NCI-H187 treated with DMSO at 0.1 percent for 48 hours (cell line): ENCODE measurements at places on chromosomes 2 and 18.

- no peak for DNase-seq
Measured at GRCh38 chr2:64036034-64036705, 16.9 kb upstream of the VPS54 start.

DNA sequence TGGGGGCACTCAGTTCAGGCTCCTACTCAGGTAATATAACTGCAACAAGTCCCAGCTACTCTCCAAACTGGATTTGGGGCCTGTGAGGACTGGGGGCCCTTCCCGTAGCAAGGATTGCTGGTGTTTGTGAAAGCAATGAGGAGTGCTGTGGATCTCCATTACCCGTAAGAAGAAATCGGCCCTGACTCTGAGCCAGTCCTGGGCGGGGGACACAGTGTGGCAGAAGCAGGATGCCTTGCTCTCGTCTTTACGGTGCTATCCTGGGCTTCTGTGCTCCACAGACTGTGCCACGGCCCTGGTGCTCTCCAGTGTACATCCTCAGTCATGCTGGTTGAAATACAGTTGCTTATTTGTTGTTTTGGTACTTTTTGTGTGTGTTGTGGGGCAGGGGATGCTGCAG is 172.9 kb downstream of the NDUFA10 start:
- no peak for DNase-seq

DNA sequence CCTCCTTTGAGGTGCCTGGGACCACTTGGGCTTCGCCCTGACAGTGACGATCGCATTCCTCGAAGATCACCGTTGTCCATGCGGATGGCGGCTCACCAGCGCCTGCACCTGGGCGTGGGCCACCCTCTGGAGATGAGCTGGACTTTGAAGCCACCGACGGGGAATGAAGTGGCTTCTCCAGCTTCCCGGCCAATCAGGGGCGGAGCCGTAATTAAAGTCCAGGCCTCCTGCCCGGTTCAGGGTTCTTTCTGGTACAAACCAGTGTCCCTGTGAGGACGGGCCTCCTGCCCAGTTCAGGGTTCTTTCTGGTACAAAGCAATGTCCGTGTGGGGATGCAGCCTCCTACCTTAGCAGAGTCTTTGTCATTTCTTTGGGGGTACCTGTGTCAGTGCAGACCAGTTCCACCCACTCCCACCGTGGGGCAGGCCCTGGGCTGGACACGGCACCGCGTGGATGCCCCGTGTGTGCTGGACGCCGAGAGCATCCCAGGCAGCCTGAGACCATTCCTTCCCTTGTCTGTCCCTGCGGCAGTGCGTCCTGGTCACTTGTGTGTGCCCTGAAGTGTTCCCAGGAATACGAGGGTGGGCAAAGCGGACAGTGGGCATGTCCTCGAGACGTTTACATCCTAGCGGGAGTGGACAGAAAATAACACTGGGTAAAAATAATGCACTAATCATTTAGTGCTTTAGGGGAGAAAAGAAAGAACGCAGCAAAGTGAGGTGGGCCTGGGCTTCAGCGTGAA is 55.0 kb downstream of the KCNG2 start:
- DNase-seq, result no peak

GRCh38 chr18:78496079-78496478 is 483.5 kb upstream of the SALL3 start:
- no peak for DNase-seq

- no peak for DNase-seq
Measured at GRCh38 chr2:40225670-40226210, 226.2 kb downstream of the SLC8A1 start.

- no peak for DNase-seq
Measured at GRCh38 chr2:132034646-132035045, 127.1 kb downstream of the ANKRD30BL start.

DNA sequence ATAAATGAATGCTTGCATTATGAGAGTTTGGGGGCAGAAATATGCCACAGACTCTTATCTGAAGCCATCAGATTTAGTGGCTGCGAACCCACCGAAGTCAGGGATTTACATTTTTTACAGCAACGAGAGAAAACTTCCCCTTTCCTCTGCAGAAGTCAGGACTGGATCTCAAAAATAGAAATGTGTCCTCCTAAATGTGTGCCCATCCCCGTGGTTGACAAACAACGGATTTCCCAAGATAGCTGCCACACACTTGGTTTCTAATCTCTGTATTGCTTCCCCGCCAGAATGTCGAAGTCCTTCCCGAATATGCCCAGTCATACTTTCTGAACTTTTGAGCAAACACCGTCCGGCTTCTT is 879 bp upstream of the ADAM23 start:
- no peak for DNase-seq

GRCh38 chr18:45954070-45954934 is 12.8 kb downstream of the EPG5 start:
- DNase-seq, result no peak

DNA sequence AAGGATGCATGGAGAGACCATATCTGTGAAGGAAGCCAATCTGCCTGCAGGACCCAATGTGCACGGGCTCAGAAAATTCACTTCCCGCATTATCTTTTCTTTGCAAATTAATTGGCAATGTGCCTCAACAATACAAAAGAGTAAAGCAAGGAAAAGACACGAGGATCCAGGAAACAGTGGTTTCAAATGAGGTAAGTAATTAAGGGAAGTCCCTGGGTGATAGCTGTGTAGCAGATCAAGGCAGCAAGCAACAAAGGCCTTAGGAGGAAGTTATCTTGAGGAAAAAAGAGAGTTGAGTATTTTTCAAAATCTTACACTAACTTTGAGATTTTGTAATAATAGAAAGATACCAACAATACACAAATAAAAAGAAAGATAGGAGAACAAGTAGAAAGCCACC is 44.3 kb upstream of the TGIF1 start:
- no peak for DNase-seq

GRCh38 chr2:223811757-223812156 is 25.6 kb downstream of the AP1S3 start:
- DNase-seq, result no peak

GRCh38 chr2:22692746-22693145 is 692.2 kb upstream of the KLHL29 start:
- no peak for DNase-seq

DNA sequence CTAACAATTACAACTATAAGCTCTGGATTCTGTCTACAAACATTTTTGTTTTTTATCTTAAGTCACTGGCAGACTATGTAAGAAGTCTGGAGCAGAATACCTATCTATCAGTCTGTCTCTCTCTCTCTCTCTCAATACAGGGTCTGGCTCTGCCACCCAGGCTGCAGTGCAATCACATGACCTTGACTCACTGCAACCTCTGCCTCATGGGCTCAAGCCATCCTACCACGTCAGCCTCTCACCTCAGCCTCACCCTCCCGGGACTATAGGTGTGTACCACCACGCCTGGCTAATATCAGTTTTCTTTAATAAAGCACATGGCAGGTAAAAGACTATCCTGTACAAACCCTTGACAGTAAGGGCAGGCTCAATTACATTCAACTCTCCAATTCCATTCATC is 96.9 kb downstream of the OSBPL1A start:
- DNase-seq, result no peak

DNA sequence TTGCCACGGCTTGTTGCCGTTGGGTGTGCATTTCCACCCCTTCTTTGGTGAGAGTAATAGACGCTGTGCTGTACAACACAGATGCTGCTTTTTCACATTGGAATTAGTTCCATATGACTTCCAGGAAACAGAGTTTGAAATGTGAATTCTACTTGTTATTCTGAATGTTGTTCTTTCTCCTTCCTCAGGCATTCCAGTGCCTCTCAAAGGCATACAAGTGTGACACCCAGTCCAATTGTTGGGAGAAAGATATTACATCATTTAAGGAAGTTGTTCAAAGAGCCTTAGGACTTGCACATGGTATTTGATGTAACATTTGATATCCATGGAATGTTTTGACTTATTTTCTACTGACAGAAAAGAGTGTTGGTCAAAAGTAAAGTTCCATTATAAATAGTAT is 134.4 kb upstream of the LTBP1 start:
- no peak for DNase-seq

- no peak for DNase-seq
Measured at GRCh38 chr2:233476063-233476410, 90.5 kb downstream of the USP40 start.

- no peak for DNase-seq
Measured at GRCh38 chr2:38516526-38516925, 86.2 kb downstream of the HNRNPLL start.

- no peak for DNase-seq
Measured at GRCh38 chr2:228344531-228344930, 163.0 kb upstream of the SPHKAP start.

DNA sequence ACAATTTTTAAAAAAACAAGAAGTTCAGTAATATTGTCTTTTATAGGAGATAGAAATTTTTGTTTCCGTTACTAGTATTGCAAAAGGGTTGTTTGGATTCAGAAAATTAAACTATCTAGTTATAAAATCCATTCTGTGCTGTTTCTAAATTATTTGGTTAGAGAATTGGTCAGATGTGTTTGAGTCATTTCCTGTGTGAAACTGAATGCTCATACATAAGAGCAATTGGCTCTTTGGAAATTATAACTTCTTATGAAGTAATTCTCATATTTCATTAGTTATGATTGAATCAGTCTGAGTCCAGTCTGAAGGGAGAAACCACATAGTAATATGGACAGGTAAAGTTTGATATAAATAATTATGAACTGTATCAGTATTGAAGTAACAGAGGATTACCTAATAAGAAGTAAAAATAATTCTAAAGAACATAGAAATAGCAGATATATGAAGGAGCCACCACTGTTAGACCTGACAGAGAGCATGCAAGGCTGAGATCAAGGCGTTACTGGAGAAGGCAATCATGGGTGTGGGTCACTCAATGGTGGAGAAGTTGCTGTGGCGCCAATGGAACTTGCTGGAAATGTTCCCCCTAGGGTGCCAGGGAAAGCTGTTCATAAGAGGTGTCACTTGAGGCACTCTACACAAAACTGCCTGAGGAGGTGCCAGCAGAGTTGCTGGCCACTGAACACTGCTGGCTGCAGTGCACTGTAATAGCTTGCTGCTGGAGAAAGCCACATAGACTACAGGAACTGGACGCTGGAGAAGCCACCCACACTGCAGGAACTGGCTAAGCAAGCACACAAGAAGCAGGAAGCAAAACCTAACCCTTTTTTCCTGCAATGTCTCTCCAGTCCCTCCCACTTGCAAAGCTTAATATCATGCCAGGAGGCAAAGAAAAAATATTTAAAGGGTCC is 18.0 kb upstream of the FAP start:
- DNase-seq, result no peak

DNA sequence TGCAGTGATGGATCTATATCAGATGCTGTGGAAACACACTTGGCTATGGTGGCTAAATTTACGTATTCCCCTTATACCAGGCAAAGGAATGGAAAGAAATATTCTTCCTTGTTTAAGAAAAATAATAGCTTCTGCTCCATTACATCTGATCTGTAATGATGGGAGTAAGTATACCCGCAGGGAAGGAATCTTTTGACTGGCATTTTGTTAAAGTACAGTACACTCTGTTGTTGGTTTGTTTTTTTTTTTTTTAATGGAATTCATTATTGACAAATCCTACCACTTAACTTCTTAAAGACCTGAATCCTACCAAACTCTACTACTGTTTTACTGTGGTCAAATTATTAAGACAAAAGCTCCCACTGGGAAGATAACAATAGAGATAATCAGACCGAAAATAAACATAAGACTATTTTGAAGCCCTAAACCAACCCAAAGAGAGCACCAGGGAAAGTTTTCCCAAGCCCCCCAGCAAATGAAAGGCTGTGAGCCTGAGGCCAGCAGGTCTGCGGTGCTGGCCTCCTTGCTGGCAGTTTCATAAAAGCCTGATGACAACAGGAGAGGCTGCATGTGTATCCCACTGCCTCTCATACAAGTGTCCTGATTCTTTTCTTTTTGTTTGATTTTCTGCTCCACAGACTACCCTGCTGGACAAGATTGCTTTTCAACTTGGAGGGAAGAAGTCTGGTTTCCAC is 101.0 kb downstream of the SLC25A12 start:
- no peak for DNase-seq

GRCh38 chr18:54957996-54958395 is 1.3 kb downstream of the CCDC68 start:
- no peak for DNase-seq

GRCh38 chr18:54316071-54316820 is 41.4 kb downstream of the STARD6 start:
- no peak for DNase-seq

DNA sequence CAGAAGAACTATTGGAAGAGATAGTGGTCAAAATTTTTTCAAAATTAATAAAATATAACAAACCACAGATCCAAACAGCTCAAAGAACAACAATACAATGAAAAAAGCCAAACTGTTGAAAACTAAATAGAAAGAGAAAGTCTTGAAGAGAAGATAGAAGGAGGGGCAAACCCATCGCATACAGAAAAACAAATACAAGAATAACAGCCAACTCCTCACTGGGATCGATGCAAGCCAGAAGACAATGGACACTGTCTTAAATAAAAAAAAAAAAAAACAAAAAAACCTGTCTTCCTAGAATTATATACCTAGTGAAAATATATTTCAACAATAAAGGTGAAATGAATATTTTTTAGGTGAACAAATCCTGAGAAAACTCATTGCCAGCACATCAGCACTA is 34.1 kb upstream of the ARHGAP25 start:
- no peak for DNase-seq

- DNase-seq, result no peak
Measured at GRCh38 chr2:72145658-72146329, 1.9 kb downstream of the CYP26B1 start.

DNA sequence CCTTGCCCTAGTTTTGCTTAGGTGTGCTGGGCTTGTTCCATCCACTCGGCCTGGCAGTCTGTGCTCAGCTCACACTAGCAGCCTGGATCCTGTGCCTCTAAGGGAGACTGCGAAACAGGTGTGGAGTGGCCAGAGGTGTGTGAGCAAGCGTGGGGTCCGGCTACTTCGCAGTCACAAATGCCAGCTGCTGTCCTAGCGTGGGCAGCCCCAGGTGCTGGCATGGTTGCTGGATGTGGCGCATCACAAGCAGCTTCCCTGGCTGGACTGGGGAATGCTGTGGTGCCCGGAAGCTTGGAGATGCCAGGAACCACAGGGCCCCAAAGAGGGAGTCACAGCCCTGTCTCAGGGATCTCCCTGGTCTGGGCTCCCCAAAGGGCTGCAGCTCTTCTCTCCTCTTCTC is 119.0 kb upstream of the TMEFF2 start:
- no peak for DNase-seq

DNA sequence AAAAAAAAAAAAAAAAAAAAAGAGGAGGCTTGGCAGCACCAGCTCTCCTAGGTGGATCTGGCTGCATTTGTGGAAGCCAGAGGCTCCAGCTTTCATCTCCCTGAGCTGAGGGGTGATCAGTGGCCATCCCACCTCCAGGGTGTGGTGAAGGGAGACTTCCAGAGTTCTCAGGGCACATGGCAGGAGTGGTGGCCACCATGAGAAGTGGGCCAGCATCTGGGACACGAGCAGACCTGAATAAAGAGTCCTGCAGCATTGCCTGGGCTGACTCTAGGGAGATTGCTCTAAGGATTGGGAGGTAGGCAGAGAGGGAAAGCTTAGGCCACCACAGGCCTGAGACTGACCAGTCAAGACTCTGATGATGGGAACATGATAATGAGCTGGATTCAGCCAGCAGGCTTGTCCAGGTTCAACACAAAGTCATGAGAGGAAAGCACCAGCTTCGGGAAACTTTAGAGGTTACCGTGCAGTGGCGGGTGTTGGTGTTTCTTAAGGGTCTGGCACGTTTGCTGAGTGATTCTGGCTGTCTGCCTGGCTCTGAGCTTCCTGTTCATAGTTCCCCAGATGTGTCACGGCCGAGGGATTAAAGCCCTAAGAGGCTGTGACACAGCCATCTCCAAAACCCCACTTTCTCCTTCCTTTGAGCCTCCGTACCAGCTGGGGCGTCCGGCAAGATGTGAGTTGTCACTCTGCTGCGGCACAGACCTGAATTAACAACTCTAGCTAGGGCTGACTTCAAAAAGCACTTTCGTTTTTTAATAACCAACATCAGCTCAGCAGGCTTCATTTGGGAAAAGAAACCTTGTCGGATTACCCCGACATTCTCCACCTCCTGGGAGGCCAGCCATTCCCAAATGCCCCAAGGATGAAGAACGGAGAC is 38.3 kb upstream of the IL1R1 start:
- DNase-seq, result no peak
